ENCODE measurements at places on chromosomes 1 and 21. TPM values are rescaled to one million over a fixed set of nuclear protein-coding genes. Genes with fewer than 3 reads are reported as not detected.

GRCh38 chr1:110593902-110594301 is 12.3 kb downstream of the KCNA2 start:
- DNase-seq, result no peak

DNA sequence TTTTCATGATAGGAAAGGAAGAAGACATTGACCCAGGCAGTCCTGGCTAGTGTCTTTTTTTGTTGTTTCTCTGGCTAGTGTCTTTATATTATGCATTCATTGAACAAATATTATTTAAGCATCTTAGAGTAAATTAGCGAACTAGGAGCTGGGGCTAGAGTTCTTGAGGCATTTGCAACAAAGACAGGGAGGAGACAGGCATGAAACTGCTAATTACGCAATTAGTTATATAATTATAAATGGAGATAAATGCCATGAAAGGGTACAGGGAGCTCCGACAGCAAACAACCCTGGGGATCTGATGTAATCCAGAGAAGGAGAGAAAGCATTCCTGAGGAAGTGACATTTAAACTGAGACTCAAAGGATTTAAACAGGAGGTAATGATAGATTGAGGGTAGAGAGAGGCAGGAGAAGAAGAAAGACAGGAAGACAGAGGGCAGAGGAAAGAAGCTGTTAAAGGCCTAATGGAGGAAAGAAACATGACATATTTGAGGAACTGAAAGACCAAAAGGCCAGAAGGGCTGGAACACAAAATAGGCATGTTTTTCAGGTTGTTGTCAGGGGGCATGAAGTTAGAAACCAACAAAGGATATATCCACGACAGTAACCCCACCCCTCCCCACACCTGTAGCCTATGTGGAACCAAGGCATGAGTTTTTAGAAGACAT is 99.5 kb upstream of the GJB5 start:
- no peak for DNase-seq

GRCh38 chr1:183550915-183551314 is 39.3 kb downstream of the NCF2 start:
- no peak for DNase-seq

GRCh38 chr1:164446020-164446419 is 113.0 kb upstream of the PBX1 start:
- DNase-seq, result no peak

DNA sequence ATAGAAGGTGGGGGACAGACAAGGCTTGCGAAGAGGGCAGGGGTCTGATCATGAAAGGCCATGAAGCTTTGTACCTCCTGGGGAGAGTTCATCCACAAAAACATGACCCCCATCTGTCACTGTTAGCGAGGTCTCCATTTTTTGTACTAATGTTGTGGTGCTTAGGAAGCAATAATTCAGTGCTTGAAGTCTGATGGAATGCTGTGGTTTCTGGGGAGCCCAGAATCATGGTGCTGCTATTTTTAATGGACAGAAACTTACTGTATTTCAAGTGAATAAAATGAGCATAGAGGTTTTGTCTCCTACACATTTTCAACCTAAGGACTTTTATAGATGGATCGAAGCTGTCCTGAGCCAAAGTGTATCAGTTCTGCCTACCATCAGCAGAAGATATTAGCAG is 28.2 kb upstream of the RGL1 start:
- DNase-seq, result peak; percentile 28

DNA sequence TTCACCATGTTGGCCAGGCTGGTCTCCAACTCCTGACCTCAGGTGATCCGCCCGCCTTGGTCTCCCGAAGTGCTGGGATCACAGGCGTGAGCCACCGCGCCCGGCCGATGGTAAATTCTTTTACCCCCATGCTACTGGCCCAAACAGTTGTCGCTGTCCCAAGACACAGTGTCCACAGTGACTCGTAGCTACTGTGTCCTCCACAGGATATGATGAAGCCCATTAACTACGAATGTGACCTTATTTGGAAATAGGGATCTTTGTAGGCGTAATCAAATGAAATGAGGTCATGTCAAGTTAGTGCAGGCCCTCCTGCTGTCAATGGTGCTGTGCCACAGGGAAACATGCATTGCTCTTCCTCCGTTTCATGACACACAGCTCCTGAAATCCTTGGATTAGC is 8.5 kb downstream of the FNDC10 start:
- no peak for DNase-seq

- peak; percentile 77 for DNase-seq
Observed at GRCh38 chr1:234670967-234671626, 61.1 kb upstream of the IRF2BP2 start.

DNA sequence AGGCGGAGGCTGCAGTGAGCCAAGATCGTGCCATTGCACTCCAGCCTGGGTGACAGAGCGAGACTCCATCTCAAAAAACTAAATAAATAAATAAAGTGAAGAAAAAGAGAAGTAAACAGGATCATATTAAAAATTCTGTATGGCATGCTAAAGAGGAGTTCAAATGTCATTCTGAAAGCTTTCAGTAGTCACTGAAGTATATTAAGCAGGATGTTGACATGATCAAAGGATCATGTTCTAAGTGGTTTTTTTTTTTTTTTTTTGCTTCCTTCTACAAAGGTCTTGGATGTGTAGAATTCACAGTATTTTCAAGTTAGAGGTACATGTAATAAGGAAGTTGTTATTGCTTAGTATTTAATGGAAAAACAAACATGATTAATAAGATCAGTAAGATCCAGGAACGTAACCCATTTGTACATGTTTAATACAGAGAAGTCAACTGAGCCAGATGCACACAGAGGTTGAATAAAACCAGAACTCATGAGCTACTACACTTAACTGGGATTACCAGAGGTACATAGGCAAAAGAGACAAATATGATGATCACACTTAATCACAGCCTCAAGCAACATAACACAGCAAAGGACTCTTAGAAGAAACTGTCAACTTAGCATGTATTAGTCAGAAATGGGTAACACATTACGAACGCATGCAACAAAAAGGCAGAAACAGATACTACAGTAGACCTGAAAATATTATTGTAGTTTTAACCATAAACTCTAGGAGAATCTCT is 12.2 kb downstream of the CDC42BPA start:
- DNase-seq, result no peak

GRCh38 chr1:111980686-111981085 is 8.8 kb downstream of the KCND3 start:
- no peak for DNase-seq

- no peak for DNase-seq
Observed at GRCh38 chr1:38746941-38747600, 112.5 kb downstream of the RRAGC start.

- DNase-seq, result peak; percentile 46
Observed at GRCh38 chr1:158117854-158118704, 62.6 kb upstream of the CD1D start.

GRCh38 chr21:35414507-35415139 is 365.5 kb upstream of the RUNX1 start:
- no peak for DNase-seq

GRCh38 chr1:234879147-234880080 is 249.2 kb downstream of the TOMM20 start:
- no peak for DNase-seq

- DNase-seq, result no peak
Observed at GRCh38 chr21:41091616-41092015, 76.3 kb upstream of the BACE2 start.

- peak; percentile 53 for DNase-seq
Observed at GRCh38 chr1:29179641-29180184, 2.0 kb downstream of the SRSF4 start.

DNA sequence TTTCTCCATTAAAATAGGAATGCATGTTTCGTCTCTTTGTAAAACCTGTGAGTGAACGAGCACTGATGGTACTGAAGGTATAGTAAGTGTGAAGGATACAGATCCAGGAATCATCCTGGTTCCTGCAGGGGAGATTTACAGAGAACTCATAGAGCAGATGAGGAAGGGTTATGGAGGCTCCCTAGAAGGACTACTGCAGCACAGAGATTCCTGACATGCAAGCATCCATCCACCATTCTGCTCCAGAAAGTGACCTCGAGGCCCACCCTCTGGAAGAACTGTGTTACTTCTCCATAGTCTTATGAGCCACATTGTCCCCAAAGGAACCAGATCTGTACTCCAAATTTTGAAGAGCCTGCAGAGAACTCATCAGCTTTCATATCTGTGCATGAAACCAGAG is 14.5 kb downstream of the MKNK1 start:
- DNase-seq, result no peak

- peak; percentile 87 for DNase-seq
Observed at GRCh38 chr1:179079113-179079761, 2.6 kb upstream of the TOR3A start.

DNA sequence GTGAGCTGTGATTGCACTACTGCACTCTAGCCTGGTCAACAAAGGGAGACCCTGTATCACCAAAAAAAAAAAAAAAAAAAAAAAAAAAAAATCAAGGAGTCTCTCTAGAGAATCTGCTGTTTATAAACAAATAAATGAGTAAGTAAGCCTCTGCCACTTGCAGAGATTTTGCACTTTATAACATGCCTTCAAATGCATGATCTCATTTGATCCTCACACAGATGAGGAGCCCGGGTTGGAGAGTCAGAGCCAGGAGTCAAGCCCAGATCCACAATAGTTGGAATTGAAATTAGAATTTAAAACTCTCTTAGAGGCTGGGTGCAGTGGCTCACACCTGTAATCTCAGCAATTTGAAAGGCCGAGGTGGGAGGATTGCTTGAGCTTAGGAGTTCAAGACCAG is 4.0 kb downstream of the PRELP start:
- DNase-seq, result no peak

The UBASH3A gene
- not detected for total RNA-seq

The SWT1 gene
- total RNA-seq, result 8.1 TPM

The C1orf167 gene
- total RNA-seq, result 0.36 TPM

The PBX1 gene
- 95.6 TPM for total RNA-seq

The ST6GALNAC3 gene
- total RNA-seq, result 3.1 TPM

The SYT2 gene
- not detected for total RNA-seq

The C1orf185 gene
- total RNA-seq, result not detected

The CELA2A gene
- not detected for total RNA-seq
